ENCODE measurements at places on chromosomes 1 and 21.

DNA sequence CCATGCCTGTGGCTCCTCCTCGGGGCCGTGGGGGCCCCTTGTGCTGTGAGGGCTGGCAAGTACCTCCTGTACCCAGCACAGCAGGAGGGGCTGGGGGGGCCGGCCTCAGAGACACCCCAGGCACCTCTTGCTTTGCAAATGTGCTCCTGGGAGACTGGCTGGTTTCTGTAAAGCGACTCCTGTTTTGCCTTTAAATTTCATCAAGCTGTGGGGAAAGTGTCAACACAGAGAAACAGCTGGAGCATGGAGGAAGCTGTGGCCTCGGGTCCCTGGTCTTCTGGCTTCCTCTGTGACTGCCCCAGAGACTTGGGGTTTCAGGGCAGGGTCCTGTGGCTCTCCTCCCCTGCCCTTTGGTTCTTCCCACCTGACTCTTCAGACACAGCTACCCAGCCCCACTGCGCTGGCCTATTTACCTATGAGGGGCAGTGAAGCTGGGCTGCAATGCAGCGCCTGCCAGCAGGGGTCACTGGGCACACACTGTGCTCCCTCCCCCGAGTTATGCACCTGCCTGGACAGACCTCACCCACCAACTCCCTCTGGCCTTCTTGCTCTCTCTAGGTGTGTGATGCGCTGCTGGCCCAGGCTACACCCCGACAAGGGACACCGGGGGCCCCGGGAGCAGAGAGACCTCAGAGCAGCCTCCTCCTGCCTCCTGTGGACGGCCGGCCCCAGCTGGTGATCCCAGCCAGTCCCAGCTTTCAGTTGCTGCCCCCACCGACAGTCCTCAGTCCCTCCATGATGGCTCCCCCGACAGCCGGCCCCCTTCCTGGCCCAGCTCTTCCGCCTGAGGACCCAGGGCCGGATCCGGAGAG is 17.6 kb upstream of the PEX10 start:
- DNase-seq = no peak

DNA sequence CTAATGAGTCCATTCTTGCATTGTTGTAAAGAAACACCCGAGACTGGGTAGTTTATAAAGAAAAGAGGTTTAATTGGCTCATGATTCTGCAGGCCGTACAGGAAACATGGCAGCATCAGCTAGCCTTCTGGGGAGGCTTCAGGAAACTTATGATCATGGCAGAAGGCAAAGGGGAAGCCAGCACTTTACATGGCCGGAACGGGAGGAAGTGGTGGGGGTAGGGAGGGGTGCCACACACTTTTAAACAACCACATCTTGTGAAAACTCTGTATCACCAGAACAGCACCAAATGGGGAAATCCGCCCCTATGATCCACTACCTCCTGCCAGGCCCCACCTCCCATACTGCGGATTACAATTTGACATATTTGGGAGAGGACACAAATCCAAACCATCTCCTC is 43.9 kb downstream of the NOS1AP start:
- no peak for DNase-seq

DNA sequence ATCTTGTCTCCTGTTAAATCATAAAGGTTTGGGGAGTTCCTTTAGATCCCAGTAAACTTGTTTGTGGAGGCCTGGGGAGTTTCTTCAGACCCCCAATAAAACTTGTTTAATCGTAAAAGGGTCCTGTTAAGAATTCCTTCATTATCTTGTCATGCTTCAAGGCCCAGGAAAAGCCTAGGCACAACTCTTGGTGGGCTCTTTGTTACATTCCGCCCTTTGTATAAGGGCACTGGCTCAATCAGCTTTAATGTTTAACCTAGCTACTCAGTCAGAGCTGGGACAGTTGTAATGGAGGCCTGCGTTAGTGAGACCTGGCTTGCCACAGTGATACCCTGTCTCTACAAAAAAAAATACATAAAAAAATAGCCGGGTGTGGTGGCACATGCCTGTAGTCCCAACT is 77.2 kb downstream of the MPZL1 start:
- DNase-seq = no peak

DNA sequence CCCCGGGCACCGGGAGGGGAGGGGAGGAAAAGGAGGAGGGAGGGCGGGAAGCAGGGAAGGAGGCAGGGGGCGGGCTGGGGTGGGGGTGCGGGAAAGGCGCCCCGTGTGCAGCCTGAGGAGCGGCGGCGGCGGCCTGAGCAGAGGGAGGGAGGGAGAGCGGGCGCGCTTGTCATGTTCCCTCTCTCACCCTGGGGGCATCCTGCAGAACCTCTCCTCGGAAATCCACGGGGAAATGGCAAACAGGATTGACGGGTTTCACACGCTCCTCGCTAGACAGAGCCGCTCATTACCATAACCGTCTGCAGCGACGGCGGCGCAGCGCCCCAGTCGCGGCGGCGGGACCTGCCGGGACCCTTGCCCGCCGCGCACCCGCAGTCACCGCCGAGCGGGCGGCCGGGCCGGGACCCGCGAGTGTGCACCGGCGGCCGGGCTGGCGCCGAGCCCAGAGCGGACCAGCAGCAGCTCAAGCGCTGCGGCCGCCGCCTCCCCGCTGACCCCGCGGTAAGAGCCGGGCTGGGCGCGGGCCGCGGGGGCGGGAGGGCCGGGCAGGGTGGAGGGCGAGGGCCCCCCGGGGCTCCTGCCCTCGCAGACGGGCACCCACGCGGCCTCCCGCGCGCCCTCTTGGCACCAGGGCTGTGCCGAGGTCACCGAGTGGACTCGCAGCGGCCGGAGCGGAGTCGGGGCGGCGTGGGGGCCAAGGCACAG is at the start of gene SERTAD4:
Gene SERTAD4 (plus strand): TSS at position 286 of the 705 bp plus-strand sequence. CDS start 5,165 bp downstream, outside the sequence.
- peak; percentile 23 for DNase-seq

DNA sequence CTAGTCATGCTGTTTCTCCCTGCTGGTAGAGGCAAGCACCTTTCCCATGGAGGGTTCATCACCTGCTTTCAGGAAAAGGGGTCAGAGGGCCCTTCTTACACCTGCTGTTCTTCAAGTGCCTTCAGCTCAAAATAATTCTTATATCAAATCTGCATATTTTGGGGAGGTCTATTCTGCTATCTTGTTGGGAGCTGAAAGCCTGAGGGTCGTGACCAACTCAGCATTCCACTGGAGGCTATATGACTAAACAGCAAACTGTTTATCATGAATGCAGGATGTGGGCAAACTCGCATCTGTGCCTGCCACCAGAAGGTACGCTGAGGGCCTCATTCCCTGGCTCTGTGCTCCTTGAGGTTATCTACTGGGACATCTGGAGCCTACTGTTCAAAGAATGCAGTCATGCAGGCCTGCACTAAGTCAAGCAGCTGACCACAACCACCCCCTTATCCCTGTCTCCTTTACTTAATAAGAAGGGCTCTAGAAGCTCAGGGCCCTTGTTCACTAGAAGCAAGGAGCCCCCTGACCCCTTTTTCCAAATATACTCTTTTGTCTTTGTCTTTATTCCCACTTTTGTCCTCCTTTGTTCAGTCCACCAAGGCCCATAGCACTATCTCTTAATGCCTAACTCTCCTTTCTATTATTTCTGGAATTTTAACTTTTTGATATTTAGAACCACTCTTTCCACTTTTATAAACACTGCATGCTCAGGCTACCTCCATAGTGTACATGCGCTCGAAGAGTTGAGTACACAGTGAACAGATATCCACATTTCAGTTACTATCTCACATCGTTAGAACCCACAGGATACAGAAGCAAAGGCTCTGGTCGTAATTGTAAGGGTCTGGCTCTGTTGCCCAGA is 4.5 kb upstream of the TRIM17 start:
- DNase-seq = no peak

GRCh38 chr1:245550720-245551043 is 395.9 kb downstream of the KIF26B start:
- DNase-seq = no peak

GRCh38 chr1:21823980-21824702 is 12.1 kb downstream of the LDLRAD2 start:
- DNase-seq = no peak

DNA sequence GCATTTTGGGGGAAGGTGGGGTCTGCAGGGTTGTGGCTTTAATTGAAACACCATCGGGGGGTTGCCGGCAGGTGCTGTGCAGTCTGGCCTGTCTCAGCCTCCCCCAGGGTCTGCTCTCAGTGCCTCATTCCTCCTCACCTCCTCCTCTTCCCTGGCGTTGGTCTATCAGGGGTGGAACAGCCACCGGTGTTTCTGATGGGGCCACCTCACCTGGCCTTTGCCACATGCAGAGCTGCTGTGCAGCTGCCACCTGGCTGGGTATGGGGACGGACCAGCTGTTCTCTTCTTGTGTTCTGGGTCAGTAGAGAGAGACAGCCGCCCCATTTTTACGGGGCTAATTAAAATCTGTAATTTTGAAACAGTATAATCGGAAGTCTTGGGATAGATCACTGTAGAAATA is 53.9 kb downstream of the SPSB1 start:
- no peak for DNase-seq

GRCh38 chr1:200380589-200381021 is 29.2 kb downstream of the ZNF281 start:
- no peak for DNase-seq

DNA sequence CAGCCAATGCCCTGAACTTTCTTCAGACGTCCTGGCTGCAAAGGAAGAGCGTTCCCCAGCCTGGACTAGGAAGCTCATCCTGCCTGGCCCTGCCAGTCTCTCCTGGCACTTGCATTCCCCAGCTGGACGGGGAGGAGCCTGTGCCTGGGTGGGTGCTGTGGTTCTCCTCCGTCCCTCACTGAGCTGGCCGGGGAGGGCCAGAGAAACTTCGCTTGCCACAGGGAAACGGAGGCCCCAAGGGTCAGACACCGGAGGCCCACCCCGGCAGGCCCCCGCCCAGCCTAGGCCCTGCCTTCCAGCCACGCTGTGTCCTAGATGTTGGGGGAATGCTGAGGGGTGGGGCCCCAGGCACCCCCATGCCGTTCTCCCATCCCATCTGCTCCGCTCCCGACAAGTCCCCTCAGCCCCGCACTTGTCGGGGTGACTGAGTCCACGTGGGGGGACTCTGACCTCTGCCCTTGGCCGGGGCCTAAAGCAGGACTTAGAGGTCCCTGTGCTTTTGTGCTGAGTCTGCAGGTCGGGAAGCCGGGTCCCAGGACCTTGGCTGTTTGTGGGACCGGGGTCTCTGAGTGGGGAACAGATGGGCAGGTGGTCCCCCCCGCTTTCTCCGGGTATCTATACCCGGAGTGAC is 4.8 kb downstream of the FTCD start:
- no peak for DNase-seq

- no peak for DNase-seq
Observed at GRCh38 chr1:15370268-15370667, 39.4 kb upstream of the EFHD2 start.

DNA sequence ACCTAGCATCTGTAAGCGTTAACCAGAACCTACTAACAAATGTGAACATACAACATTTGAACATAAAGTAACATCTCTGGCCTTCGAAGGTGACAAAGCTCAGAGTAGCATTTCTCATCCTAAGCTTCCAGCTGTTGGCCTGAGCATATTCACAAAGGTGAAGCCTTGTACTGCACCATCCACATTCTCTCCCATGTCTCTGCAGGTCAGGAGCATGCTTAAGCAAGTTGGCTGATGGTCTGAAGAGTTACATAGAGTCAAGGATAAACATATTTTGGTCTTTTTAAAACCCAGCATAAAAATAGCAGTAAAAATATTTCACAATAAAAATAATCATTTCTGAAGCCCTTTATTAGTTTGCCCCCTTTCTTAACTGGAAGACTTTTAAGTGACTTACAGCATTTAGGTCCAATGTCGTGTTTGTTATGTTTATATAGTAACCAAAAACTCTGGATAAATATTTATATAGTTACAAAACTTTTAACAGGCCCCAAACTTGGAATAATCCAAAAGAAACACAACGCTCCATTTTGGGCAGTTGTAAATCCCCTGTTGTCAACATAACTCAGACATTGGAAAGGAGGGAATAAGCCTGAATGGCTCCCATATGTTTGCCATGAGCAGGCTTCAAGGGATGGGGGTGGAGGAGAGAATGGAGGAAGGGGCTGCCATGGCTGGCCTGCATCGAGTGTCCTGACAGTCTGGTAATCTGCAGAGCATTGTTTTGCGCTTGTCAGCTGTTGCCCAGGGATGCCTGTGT is 42.8 kb upstream of the ENAH start:
- no peak for DNase-seq

- DNase-seq = no peak
Observed at GRCh38 chr1:220007438-220007837, 38.9 kb downstream of the EPRS1 start.

DNA sequence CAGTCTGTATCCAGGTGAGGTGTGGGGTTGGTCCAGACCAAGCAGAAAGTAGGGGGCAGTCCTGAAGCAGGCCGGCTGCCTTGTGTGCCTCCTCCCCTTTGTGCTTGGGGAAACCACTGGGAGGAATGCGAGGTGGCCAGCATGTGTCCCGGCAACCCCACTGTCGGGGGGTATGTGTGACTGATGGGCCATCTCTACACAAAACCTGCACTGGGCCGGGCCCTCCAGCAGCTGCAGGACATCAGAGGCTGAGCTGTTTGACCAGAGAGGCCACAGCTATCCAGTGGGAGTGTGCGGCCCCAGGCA is 33.3 kb downstream of the TMEM51 start:
- DNase-seq = no peak

DNA sequence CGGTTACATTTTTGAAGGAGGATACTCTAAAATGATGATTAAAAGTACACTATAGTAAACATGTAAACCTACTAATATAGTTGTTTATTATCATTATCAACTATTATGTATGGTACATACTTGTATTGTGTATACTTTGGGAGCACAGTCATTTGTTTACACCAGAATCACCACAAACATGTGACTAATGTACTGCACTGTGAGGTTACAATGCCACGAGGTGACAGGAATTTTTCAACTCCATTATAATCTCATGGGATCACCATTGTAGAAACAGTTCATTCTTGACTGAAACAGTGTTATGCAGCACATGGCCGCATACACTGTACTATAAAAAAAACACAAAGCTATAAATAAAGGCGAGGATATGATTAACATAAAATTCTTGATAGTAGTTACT is 44.3 kb downstream of the GPATCH2 start:
- no peak for DNase-seq

DNA sequence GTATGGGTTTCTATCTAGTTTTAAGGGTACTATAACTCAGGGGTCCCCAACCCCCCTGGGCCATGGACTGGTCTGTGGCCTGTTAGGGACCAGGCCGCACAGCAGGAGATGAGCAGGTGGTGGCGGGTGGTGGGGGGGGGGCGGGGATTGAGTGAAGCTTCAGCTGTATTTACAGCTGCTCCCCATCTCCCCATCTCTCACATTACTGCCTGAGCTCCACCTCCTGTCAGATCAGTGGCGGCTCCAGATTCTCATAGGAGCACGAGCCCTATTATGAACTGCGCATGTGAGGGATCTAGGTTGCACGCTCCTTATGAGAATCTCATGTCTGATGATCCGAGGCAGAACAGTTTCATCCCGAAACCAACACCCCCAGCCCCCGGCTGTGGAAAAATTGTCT is 95.1 kb upstream of the SLC45A1 start:
- no peak for DNase-seq

GRCh38 chr1:93967306-93967705 is 58.1 kb upstream of the GCLM start:
- DNase-seq = peak; percentile 29

DNA sequence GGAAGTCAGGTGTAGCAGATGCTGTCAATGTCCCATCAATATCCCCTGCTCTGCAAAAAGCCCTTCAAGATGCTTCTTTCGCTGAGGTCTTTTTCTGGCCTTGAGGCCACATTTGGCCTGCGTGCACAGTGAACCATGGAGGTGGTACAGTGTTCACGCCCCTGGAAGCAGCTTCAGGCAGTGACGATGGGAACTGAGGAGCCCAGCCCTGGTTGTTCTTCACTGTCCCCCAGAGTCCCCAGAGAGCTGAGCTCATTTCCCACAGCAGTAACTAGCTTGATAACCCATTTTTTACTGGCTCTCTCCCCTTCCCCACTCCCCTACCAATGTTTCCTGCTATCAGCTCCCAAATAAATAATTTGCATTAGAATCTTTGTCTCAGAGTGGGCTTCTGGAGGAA is 76.5 kb downstream of the OLIG1 start:
- DNase-seq = no peak
